ENCODE measurements at places on chromosomes 1 and 21. TPM values are rescaled to one million over a fixed set of nuclear protein-coding genes. Genes with fewer than 3 reads are reported as not detected.

DNA sequence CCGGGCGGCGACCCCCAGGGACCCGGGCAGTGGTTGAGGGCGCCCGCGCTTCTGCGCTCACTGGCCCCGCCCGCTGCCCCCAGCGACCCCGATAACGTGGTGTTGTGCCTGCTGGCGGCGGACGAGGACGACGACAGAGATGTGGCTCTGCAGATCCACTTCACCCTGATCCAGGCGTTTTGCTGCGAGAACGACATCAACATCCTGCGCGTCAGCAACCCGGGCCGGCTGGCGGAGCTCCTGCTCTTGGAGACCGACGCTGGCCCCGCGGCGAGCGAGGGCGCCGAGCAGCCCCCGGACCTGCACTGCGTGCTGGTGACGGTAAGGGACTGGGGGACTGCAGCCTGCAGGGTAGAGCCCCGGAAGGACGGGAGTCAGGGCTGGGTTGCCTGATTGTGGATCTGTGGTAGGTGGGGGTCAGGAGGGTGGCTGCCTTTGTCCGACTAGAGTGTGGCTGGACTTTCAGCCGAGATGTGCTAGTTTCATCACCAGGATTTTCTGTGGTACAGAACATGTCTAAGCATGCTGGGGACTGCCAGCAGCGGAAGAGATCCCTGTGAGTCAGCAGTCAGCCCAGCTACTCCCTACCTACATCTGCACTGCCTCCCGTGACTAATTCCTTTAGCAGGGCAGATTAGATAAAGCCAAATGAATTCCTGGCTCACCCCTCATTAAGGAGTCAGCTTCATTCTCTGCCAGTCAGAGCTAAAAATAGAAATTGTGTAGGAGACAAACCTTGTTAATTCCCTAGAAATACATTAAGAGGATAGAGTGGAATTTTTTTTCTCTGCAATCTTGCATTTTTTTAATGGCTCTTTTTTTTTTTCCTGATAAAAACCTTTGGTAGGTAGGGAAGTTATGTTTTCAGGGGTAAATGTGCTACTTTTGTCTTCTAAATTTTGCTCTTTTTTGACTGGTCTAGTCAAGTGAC lies 1.5 kb downstream of the GADD45A start:
- DNase-seq: peak; percentile 42

DNA sequence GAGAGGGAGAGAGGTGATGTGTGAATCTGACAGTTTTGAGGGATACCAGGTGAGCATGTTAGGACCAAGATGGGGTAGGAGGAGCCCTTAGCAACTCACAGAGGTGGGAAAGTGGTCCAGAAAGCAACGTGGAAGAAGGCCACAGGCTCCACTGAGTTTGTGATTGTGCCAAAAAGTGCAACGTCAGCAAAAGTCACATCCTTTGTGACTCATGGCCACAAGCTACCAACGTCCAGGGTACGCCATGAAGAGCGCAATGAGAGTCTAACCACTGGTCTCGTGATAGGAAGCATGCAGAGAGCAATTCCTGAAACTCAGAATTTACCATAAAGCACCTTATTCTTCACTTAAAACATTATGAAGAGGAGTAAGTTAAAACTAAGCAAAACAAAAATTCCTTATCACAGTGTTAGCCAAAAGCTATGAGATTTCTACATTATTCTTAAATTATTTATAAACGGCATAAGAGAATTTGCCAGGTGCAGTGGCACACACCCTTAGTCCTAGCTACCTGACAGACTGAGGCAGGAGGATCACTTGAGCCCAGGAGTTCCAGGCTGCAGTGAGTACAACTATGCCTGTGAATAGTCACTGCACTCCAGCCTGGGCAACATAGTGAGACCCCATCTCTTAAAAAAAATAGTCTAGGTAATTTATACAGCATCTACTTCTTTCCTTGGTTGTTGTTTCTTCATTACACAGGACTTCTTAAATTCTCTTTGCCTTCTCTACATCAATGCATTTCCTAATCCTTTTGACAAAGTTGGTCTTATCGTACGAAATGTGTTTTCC lies 55.2 kb downstream of the COLGALT2 start:
- DNase-seq: no peak

DNA sequence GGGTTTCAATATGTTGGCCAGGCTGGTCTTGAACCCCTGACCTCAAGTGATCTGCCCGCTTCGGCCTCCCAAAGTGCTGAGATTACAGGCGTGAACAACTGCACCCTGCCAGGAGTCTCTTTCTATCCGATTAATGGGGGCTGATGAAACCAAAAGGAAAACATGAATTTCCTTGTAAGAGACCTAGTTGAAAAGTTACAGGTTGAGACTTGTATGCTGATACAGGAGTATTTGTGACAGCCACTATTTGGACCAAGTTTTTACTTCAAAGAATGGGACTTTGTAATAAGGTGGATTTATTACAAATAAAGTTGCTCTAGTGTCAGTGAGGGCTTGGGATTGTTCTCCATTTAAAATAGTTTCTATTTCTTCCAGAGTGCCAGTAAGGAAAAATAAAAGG lies 43.6 kb upstream of the TMEM61 start:
- no peak for DNase-seq

DNA sequence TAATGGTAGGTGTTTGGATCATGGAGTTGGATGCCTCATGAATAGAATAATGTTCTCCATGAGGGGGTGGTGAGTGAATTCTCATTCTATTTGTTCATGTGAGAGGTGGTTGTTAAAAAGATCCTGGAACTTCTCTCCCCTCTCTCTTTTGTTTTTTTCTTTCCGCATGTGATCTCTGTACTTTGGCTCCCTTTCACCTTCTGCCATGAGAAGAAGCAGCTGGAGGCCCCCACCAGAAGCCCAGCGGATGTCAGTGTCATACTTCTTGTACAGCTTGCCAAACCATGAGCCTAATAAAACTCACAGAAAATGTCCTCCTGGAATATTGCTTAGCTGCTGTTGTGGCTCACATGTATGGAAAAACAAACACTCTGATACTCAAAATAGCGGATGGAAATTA lies 1212.3 kb upstream of the NCAM2 start:
- no peak for DNase-seq

DNA sequence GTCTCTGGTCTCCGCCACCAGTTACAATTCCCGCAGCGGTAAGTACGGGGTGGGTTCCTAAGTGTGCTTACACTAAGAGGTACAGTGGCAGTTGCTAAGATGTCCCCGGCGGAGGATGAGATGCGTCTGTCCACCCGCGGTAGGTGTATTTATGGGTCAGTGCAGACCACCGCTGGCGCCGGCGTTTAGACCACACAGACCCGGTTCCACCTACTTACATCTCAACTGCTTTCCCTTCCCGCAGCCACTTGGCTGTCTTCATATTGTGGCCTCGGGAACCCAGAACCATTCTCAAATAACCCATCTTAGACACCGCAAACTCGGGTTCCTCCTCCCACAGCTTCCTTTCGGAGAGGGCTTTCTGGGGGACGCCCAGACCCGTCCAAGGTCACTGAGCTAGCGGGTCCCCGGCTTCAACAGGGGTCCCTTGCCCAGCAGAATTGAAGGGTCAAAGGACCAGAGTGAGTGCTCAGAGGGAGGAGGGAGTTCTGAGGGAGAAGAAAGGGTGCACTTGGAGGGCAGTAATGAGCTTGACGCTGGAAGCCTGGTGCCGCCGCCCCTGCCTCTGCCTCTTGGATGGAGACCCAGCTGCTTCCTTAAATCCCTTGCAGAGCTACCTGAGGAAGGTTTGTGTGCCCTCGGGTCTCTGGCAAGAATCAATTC lies 8.6 kb downstream of the NR5A2 start:
- DNase-seq: no peak

GRCh38 chr1:216739793-216740192 lies 16.6 kb upstream of the ESRRG start:
- no peak for DNase-seq

- no peak for DNase-seq
Measured at GRCh38 chr1:34627465-34628240, 127.2 kb upstream of the GJB5 start.

DNA sequence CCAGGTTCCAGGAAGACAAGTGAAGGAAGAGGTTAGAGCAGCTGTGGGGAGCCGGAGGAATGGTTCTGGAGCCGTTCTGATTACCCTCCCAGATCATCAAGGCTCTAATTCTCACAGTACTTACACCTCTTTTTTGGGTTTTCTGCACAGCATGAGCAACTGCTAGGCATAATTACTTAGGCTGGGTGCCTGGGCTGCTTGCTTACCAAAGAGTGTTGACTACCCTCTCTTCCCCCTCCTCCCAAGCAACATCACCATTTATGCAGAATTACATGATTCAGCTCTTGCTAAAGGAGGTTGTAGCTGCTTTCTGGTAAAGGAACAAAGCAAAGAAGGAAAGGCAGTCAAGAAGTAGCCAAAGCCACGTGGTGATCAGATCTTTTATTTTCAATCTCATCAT lies 397.2 kb downstream of the KCNH1 start:
- DNase-seq: no peak

DNA sequence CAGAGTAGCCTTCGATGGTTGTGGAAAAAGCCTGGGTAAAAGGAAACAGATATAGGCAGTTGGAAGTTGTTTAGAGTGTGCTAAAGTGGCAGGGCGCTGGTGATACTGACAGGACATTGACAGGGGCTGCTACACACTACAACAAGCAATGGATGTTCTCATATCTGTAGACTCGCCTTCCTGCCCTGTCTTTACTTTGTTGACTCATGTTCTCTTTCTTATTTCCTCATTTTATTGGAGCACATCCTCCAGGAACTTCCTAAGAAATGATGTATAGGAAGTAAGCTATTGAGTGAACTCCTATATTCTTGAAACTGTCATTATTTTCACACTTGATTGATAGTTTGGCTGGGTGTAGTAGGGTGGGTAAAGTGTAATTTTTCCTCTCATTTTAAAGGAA lies 51.0 kb downstream of the C4BPA start:
- no peak for DNase-seq

- DNase-seq: peak; percentile 71
Measured at GRCh38 chr21:31343680-31344480, at the start of gene TIAM1. Gene TIAM1 (minus strand): TSS chr21:31344261. CDS start chr21:31266972, 77,289 bp downstream.

- DNase-seq: no peak
Measured at GRCh38 chr1:61732726-61733125, 7.8 kb upstream of the TM2D1 start.

DNA sequence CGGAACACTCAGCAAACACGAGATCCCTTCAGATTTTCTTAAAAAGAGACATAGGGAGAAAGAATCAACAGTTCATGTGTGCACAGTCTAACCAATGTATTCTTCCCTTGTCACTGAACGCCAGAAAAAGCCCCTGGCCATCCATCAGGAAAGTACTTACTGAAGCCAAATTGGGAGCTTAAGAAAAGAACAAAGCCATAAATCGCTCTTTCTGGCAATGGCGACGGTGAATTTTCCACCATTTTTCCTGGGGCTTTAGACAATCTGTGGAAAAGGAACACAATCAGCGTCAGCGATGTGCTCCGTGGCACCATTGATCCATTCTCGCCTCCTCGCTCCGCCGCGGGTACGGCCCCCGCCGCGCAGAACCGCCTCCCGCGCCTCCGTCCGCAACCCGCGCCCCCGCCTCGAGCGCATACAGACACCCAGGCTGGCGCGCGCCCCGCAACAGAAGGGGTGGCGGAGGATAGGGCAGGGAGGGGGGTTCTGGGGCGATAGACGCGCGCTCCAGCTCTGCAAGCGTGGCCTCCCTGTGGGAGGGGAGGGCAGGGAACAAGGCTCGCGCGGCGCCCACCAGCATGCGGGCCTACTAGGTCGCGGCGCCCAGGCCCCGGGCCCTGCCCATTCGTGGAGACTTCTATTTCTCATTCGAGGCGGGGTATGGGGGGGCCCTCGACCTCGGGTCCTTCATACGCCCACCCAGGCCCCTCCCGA lies 440 bp downstream of the PIGP start:
- no peak for DNase-seq

- no peak for DNase-seq
Measured at GRCh38 chr1:163178628-163179027, 24.1 kb downstream of the RGS5 start.

DNA sequence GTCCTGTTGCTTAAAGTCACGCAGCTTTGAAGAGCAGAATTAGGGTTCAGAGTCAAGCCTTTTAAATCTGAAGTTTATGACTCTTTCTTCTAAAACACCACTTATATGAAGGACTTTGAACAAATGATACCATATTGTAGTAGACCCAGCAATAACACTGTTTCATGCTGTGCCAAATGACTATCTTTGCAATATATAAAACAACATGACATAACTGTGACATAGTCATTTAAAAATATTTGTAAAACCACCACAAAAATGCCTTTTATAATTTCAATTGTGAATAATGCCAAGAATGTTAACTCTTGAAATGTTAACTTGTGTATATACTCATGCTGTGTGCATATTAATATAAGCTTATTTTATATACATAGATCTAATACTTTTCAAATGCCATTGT lies 452.1 kb upstream of the NEGR1 start:
- DNase-seq: no peak

DNA sequence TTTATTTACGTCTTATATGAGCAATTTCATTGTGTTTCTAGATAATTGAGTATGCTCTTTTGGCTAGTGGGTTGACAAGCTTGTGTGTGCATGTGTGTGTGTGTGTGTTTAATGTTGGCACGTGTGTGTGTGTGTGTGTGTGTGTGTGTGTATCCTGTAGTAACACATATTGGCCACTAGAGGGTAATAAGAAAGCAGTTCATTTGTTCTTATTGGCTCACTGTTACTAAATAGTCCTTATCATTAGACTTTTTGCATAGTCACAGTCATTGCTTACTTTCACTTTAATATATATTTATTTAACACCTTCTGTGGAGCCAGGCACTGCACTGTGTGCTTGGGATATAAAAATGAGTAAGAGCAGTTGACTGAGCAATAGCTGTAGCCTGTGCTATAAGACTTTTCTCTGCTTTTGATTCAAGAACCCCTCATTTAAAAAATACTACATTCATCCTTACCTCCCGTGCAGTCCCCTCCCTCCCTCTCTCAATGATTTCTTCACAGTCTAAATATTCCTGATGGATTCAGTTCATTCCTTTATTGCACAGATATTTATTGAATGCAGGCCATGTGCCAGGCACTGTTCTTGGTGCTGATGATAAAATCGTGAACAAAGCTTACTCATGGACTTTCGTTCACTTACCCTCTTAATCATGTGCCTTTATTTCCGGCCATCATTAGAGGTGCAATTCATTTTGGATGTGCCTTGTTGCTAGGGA lies 96.7 kb downstream of the DYRK1A start:
- DNase-seq: no peak

DNA sequence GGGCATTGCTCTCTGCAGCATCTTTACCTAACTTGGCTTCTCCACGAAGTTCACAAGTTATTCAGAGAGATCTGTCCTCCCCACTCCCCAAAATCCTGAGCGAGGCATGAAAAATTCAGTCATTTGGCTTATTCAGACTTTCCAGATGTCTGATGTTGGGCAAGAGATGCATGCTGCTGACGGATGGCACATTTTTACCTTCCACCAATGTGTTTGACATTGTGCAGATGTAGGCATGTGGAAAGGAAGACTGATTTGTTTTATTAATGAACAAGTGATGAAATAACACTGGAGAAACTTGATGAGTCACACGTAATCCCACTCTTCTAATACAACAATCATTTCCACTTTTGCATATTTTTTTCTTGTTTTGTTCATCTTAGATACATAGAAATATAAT lies 86.7 kb downstream of the C1orf94 start:
- DNase-seq: no peak

The FCRL5 gene
- 0.26 TPM for polyA plus RNA-seq

The SDF4 gene
- 125 TPM for polyA plus RNA-seq

The HTR6 gene
- polyA plus RNA-seq: not detected

The NMNAT2 gene
- polyA plus RNA-seq: 1.3 TPM

The DCST2 gene
- polyA plus RNA-seq: 1.6 TPM

Data from right lung (tissue), 10 donors.